ENCODE measurements at places on chromosomes 1 and 21.

GRCh38 chr1:229942501-229942900, 124.5 kb upstream of the GALNT2 start:
- DNase-seq: no peak

GRCh38 chr21:25508364-25508763, 98.9 kb downstream of the MRPL39 start:
- DNase-seq: no peak

- DNase-seq: no peak
Measured at GRCh38 chr21:15015622-15016471, 49.0 kb downstream of the NRIP1 start.

DNA sequence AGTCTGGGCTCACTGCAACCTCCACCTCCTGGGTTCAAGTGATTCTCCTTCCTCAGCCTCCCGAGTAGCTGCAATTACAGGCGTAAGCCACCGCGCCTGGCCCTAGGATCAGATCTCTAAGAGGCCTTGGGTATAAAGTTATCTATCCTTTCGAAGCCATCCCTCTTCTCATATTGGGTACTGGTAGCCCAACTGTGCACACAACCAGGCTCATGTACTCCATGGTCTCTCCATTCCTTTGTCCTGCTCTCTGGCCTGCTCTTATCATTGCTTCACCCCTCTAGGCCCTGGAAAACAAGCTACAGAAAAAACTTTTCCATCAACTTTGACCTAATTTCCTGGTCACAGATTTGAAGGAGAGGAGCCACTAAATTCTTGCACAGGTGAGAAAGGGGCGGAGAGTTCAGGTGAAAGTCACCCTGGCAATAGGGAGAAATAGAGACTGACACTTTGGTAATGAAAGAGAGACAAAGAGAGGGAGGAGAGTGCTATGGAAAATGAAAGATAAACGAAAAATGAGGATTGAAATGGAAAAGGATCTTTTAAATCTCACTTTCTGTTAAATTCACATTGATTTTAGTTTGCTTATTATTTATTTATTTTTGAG, 6.0 kb downstream of the TXNIP start:
- DNase-seq: no peak

DNA sequence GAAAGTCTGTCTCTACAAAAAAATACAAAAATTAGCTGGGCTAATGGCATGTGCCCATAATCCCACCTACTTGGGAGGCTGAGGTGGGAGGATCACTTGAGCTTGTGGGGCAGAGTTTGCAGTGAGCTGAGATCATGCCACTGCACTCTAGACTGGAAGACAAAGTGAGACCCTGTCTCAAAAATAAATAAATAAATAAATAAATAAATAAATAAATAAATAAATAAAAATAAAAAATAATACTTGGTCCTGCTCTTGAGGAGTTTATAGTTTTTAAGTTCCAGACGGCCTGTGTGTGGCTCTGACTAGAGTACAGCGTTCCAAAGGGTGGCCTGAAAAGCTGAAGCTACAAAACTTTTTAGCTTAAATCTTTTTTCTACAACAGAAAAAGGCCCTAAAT, 35.1 kb downstream of the PCSK9 start:
- DNase-seq: no peak

DNA sequence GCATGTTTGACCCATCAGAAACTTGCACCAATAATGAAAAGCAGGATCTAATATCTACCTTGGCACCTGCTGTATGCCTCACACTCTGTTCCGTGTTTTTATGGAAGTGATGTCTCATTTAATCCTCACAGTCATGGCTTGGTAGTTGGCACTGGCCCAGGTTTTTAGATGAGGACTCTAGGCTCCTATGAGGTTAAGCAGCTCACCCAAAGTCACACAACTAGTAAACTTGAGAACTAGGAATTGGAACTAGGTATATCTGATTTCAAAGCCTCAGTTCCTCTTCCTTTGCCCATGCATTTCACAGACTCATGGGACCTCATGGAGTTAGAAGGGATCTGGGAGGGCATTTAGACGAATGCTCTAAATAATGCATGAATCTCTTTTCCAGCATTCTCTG, 21.3 kb upstream of the TARBP1 start:
- DNase-seq: no peak

DNA sequence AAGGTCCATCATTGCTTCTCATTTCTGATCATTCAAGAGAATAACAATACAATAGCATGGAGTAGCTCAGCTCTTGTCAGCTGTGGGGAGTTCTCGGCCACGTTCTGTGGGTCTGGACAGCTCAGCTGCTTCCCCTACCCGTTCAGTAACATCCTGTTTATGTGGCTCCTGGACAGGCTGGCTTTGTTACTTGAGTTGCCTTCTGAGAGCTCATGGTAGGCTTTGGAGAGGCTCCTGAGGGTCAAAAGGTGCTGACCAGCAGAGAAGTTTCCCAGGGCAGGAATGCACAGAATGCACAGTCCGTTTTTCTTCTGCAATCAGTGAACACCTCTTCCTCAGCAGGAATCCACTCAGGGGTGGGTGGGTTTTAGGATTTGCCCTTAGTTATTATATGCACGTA, 36.0 kb downstream of the KAZN start:
- DNase-seq: no peak

DNA sequence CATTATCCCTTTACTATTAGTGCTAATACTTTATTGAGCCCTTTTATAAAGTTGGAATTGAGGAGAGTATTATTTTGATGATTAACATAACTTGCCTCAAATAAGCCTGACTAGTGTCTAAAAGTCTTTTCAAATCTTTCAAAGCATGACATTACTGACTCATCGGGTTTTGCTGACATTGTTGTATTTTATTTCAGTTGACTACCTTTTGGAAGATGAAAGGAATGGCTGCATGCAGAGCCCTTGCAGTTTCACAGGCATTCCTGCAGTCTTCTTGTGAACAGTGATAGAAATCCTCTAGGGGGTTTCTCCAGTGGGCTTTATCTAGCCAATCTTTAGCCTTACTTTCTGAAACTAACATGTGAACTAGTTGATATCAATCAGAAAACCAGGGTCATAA, 43.0 kb upstream of the TMEM61 start:
- no peak for DNase-seq

DNA sequence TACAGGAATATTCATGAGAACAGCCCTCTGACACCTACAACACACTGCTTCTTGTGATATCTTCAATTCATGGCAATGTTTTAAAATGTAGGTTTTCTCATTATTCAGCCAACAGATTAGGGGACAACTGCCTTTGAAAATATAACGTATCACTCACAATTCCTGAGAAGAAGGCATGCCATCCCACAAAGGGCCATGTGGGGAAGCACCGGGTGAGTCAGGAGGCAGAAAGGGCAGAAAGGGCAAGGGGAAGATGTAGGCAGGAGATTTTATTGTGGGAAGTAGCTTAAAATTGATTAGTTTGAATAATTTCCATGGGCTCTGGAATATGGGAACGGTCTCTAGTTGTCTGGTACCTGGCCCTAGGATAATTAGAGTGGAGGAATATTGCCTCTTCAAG, 165.7 kb downstream of the HHIPL2 start:
- no peak for DNase-seq

- no peak for DNase-seq
Measured at GRCh38 chr1:151626740-151627334, 15.0 kb downstream of the SNX27 start.

DNA sequence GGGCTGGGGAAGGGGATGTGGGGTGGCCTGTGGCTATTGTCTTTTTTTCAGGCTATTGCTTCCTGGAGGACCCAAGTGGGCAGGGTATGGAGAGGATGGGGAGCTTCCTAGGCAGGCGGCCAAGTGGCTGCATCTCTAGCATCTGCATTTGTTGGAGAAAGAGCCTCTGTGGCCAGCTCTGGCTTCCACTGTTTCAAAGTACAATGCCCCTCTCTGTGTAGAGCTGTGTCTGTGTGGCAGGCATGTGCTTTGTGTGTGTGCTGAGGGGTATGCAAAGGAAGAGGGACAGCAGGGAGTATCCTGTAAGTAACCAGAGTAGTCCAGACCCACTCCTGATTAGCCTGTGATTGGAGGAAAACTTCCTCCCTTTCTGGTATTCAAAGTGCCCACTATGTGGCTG, 40.6 kb downstream of the KCNA2 start:
- no peak for DNase-seq

GRCh38 chr1:71049951-71050598, 2.5 kb upstream of the PTGER3 start:
- no peak for DNase-seq

DNA sequence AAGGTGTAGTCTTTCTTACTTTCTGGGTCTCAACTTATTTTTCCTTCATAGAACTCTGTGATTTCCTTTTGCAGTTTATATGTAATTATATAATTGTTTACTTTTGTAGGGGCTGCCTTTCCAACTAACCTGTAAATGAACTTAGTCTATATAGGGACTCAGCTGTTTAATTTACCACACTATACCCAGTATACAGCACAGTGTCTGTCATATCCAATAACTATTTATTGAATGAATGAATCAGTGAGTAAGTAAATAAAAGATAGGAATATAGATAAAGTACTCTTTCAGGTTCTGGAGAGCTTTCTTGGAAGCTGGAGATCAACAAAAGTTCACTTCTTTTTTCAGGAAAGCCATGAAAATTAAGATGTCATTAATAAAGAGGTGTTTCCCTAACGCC, 174.8 kb downstream of the NTNG1 start:
- DNase-seq: no peak

DNA sequence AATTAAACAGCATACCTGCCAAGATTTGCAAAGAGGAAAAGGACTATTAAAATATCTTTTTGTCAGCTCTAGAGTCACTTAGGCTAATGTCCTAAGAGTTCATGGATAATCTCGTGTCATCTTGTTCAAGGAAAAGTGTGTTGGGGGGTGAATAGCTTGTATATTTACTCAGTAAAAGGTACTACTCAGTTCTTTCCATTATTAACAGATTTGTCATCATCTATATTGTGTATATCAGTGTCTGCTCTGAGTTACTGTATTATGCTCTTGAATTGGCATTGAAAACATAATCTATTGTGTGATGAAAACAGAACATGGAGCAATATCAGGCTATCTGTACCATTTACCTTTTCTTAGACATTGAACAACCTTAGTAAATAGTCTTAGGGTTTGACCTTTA, 41.9 kb downstream of the SMG7 start:
- no peak for DNase-seq

DNA sequence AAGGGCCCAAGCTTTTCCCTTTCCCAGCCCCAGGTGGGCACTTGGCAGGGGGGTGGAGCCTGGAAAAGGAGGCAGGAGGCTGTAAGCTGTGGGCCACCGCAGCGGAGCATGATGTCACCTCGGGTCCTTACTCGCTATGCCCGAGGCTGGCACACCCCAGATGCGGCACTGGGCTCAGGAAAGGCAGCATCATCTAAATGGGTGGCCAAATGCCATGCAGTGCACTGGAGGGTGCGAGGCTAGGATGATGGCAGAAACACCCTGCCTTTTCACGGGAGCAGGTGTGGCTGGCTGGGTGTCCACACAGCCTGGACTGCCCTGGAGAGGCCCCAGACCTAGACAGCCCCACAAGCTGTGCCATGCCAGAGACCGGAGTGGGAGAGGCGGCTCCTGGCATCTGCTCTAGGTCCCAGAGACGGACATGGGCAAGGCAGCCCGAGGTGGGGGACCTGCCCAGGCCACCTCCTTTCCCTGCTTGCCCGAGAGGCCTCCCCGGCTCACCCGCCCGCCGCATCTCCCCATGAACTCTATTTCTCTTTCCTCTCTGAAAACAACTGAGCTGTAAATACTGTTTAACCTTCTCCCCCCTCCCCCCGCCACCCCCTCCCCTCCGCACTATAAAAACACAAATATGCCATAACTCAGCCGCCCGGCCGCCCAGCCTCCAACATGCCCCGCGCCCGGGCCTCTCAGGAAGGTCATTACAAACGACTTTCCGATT, 124.7 kb downstream of the CASZ1 start:
- no peak for DNase-seq

GRCh38 chr1:224054012-224054411, 59.9 kb upstream of the FBXO28 start:
- DNase-seq: no peak

DNA sequence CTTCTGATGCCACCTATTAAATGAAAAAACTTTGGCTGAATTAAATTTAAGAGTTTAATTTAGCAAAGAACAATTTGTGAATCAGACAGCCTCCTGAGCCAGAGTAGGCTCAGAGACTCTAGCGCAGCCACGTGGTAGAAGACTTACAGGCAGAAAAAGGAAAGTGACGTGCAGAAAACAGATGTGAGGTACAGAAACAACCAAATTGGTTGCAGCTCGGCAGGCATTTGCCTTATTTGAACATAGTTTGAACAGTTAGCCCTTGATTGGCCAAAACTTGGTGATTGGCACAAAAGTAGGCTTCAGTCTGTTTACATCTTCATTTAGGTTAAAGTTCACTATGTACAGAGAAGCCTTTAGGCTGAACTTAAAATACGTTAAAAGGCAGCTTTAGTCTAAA, 22.9 kb downstream of the TCP10L start:
- DNase-seq: no peak

- DNase-seq: no peak
Measured at GRCh38 chr1:50300297-50300696, 122.9 kb downstream of the DMRTA2 start.

DNA sequence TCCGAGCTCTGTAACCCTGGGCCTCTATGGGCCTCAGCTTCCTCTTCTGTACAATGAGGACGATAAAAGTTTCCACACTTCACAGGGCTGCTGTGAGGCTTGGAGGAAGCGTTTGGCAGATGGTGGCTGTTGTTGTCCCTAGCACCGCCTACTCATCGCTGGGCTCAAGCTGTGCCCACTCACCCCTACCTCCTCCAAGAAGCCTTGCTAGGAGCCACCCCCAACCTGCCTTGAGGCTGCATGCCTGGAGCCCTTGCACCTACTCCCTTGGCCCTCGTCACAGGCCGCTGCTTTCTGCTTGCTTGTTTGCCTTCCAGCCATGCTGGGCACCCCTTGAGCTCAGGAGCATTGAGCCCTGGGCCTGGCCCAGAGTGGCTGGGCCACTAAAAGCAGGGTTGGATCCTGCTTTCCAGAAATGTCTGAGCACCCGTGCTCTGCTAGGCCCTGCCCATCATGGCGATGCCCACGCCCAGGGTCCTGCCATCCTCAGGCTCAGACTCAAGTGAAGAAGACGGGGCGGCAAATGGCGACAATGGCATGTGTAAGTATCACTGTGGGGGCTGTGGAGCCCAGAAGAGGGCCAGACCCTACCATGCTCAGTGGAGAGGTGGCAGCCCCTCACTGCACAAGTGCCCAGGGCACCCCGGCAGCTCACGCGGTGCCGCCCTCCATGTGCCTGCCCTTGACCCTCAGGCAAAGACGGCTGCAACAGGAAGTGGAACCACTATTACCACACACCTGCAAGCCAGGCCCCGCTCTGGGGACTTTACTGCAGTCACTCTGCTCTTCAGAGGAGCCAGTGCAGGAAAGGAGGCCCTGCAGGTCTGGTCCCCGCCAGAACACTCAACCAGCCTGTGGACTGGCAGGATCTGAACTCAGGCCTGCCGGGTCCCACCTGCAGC, 9.5 kb downstream of the SH3BGRL3 start:
- no peak for DNase-seq

- DNase-seq: no peak
Measured at GRCh38 chr1:81466961-81467360, 333.8 kb upstream of the ADGRL2 start.

- no peak for DNase-seq
Measured at GRCh38 chr1:173212952-173213491, 5.9 kb upstream of the TNFSF4 start.

Data from activated T-cell treated with anti-CD3 and anti-CD28 coated beads for 24 hours (primary cell).